ENCODE measurements at places on chromosomes 6 and 20.
A peak's percentile ranks its signal among the peaks of the same experiment; 100 is the strongest.

GRCh38 chr20:3405139-3405538 is 2.3 kb downstream of the DNAAF9 start:
- DNase-seq = no peak

DNA sequence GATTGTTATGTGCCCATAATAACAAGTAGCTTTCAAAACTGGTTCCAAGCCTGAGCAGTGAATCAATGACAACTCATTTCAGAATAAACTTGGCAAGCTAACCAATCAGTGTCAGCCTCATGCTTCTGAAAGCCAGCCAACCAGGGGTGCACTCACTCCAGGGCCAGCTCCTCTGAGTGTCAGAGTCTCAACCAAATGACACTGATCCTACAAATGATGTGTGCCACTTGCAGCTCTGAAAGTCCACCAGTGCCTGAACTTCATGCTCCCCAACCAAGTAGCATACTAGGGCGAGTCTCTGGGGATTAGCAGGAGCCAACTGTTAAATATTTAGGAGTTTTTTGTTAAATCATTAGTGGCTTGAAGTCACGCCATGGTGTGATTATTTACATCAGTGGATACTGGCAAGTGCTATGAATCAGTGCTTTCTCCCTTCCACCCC is 4.5 kb downstream of the IYD start:
- no peak for DNase-seq

- no peak for DNase-seq
Observed at GRCh38 chr6:40803897-40804702, 216.9 kb upstream of the LRFN2 start.

GRCh38 chr6:166999145-166999883 is at the start of gene CEP43:
TSS of gene CEP43 (plus strand) at chr6:166999397. CDS start at chr6:166999413, 16 bp downstream.
- DNase-seq = peak; percentile 92

DNA sequence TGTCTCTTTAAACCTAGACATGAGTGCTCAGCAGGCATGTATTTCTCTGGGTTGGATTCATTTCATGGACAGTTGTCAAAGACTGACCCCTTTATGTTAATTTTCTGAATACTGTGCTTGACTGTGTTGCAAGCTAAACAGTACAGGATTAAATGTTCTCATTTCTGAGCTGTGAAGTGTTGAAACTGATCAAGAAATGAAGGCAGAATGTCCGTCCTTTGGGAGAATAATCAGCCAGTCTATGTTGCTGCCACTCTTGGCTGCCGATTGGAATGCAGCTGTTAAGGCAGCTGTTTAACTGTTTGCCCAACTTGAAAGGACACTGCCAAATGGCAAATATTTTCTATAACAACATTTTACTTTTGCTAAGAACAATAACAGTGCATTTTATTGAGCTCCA is 87.3 kb downstream of the CEP57L1 start:
- DNase-seq = no peak

- no peak for DNase-seq
Observed at GRCh38 chr6:77450924-77451323, 12.4 kb downstream of the HTR1B start.

- no peak for DNase-seq
Observed at GRCh38 chr20:62793757-62794006, 2.6 kb upstream of the MRGBP start.

- no peak for DNase-seq
Observed at GRCh38 chr6:110544472-110544871, 68.1 kb upstream of the SLC22A16 start.

DNA sequence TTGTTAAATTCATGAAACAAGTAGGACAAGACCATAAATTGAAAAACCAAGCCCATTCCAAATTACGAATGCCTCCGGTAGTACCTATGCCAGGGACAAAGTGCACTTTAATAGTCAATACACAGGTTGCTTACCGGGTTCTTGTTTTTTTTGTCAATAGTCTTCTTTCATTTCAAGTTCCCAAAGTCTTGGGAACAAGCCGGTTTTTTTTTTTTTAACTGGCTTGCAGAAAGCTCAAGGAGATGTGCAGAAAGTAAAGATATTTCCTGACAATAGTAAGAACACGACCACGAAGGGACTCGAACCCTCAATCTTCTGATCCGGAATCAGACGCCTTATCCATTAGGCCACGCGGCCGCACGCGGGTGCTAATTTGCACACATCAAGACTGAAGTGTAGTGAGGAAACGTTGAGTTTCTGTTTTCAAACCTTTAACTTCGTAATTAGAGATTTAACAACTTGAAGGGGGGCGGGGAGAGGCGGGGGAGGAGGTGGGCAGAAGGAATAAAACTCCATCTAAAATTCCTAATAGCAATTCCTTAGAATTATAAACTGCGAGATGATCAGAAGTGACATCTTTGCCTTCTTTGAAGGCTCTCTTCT is 181.0 kb downstream of the TRIM27 start:
- no peak for DNase-seq

DNA sequence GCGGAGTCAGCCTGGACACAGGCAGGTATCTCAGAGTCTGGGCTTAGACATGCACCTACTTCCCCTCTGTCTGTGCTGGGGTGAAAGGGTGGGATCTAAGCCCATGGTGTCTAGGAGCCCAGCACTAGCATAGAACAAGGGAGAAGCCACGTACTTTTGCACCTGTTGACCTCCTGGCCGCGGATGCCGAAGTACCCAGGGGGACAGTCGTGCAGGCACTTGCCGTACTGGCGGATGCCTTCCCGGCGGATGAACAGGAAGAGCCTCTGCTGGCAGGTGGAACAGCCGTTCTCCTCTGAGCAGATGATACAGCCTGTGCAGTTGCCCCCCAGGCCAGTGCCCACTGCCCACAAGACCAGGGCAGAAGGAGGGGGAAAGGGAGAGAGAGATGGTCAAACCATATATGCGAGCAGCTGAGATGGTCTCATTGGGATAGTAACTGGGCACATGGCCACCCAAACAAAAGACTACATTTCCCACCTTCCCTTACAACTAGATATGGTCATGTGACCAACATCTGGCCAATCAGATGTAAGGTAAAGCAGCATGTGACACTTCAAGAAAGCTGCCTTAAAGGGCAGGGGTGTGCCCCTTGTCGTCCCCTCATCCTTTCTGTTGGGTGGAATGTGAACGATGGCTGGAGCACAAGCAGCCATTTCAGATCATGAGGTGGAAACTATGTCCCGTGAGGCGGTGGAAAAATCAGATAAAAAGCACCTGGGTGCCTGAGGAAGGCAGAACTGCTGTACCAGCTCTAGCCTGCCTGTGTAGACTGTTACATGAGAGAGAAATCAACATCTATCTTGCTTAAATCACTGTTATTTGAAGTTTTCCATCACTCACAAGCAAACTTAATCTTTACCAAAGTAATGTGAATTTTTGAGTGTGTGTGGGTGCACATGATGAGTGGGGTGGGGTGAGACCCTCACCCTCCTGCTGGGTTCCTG is 34.0 kb downstream of the RSPO4 start:
- DNase-seq = no peak

- no peak for DNase-seq
Observed at GRCh38 chr6:28657381-28657768, 131.7 kb downstream of the GPX5 start.

GRCh38 chr6:167795321-167795811 is 31.3 kb upstream of the AFDN start:
- DNase-seq = no peak

- DNase-seq = no peak
Observed at GRCh38 chr20:54115172-54115854, 44.9 kb upstream of the BCAS1 start.

GRCh38 chr20:47810116-47810677 is 24.9 kb upstream of the SULF2 start:
- no peak for DNase-seq

- no peak for DNase-seq
Observed at GRCh38 chr20:18005990-18006364, 37.2 kb downstream of the MGME1 start.

GRCh38 chr6:151286214-151286613 is 46.4 kb downstream of the AKAP12 start:
- no peak for DNase-seq

DNA sequence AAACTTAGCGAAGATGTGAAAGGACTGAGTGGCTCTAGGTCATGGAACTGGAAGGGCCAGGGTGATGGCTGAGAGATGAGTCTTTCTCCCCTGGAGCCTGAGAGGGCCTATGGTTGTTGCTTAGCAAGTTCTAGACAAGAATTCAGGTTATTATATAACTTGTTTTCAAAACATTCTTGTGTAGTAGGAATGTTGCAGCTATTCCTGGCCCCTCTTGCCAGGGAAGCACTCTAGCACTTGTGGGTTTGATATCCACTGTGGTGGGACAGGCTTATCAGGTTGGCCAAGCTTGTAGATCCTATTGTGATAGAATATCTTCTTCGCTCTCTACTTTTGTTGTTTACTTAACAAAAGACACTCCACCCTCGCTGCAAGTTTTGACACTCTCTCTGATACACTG is 211.8 kb upstream of the CITED2 start:
- no peak for DNase-seq

DNA sequence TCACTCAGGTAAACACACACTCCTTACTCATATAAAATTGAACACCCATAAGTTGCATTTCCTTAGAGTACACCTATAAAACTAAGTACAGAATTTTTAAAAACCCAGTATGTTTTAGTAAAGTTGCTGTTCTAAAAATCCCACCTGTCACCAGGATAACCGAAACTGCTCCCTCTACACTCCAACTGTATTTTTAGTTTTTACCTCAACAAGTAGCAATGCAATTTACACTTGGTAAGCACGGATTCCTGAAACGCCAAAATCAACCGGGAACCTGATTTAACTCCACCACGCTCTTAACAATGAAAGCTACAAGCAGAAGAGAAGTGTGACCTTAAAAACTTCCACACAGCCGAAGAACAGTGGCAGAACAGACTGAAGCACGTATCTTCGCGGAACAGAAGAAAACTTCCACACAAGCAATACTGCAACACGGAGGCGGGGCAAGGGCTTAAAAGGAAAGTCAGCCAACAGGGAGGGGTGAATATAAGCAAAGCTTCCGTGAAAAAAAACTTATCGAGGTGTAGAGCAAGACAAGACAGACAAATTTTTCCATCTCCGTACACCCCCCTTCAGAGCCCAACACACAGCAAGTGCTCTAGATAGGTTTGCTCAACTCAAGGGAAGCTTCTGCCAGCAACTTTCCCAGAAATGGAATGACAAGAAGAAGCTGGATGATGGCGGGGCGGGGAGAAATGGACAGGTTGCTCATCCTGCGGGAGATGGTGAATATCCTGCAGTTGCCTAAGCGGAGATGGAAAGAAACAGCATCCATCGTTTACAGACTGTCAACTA is 1.4 kb downstream of the STAU1 start:
- peak; percentile 39 for DNase-seq

DNA sequence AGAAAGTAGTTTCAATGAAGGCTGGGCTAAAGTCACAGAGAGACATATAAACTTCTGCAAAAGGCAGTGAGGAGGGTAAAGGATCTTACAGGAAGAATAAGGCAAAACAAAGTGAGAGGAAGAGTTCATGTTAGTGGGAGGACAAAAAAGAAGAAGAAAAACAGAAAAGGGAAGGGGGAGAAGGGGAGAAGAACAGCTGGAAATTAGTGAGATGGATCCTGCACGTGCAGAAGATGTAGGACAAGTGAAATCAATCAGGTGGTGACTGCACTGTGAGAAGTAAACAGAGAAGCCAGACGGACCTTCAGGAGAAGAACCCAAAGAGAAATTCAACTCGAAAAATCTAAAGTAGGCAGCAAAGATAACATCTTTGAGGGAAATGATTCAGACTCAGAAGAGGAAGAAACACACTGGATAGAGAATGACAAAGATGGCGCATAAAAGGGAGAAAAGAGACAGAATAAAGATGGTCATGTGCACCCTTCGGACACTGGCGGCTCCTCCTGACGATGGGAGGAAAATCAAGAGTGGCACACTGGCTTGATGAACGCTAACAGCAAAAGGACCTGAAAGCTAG is 105.9 kb downstream of the MYB start:
- DNase-seq = no peak

GRCh38 chr6:24214984-24215383 is 89.0 kb downstream of the NRSN1 start:
- DNase-seq = no peak

GRCh38 chr6:23277521-23278179 is 708.3 kb downstream of the HDGFL1 start:
- DNase-seq = no peak

- no peak for DNase-seq
Observed at GRCh38 chr20:1375515-1375914, 17.3 kb downstream of the FKBP1A start.

GRCh38 chr6:148502083-148502772 is 159.6 kb downstream of the SASH1 start:
- DNase-seq = no peak

GRCh38 chr6:133644892-133645619 is 243.9 kb upstream of the TCF21 start:
- DNase-seq = no peak

- DNase-seq = no peak
Observed at GRCh38 chr6:52190409-52190808, 4.2 kb downstream of the IL17A start.

DNA sequence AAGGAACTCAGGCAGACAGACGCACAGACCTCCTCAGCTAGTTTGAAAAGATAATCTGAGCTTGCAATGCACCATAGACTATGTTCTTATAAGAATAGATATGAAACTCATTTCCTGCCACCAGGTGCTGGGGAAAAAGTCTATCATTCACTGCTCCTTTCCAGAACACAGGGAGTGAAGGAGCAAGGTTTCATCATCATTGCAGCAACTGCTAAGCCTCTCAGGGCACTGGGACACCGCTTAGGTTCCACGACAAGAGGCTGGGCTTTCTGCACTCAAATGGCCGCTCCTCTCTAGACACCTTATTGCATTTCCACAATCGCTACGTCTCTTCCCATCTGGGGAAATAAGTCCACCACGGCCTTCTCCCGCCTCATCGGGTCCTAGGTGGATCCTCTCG is 418.5 kb upstream of the JARID2 start:
- DNase-seq = no peak

DNA sequence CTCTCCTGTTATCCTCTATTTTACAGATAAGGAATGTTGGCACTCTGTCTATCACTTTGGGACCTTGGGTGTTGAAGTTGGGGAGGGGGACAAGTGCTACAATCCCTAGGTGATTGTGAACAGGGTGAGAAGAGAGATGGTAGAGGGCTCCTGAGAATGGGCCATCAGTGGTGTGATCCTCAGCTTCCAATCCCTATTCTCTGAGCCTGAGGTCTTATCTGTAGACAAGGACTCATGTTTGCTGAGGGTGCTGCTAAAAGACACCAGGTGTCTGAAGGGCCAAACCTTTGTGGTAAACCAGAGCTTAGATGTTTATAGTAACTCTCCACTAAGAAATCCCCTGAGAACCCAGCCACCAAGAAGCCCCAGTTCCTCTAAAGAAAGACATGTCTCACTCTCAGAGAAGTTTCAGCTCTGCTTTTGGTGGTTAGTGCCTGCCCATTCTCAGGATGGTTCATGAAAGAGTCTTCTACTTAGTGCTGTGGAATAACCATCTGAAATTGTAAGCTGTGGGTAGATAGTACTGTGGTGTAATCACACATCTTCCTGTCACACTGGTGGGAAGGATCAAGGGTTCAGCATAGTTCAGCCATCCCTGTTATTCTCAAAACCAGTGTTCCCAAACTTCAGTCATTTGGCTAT is 58.2 kb upstream of the IL20RA start:
- DNase-seq = no peak

DNA sequence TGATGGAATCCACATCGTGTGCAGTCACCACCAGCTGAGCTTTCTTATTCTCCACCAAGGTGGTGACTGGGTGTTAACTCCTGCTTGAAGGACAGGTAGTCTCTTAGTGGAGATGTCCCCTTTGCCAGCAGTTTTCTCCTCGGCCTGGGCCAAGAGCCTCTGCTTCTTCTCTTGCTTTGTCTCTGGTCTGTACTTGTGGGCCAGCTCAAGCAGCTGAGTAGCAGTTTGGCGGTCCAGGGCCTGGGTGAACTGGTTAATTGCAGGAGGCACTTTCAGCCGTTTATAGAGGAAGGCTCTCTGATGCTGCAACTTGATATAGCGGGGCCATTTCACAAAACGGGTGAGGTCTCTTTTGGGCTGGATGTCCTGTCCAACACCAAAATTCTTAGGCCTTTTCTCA is 76.0 kb upstream of the NNAT start:
- DNase-seq = no peak

Data from activated CD4-positive, CD25-positive, alpha-beta regulatory T cell treated with anti-CD3 and anti-CD28 coated beads, Interleukin-2, amount 50 U/mL, for 72 hours (primary cell).